PC-3 (cell line): ENCODE measurements at places on chromosomes 7 and 10. TPM values are rescaled to one million over a fixed set of nuclear protein-coding genes. Genes with fewer than 3 reads are reported as not detected.

DNA sequence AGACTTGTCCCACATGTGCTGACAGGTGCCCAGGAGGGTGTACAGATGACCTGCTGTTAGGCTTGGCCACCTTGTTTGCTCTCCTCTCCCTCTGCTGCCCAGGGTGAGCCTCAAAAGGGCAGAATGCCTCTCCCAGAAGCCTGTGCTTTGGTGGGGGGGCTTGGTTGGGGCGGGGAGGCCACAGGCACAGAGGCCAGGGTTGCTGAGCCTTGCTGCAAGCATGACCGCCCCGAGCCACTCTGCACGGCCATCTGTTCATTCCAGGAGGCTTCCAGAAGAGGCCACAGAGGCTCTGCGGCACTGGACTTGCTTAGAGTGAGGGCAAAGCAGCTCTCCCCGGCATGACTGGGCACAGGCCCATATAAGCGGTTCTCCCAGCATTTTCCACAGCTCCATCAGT, 190.8 kb downstream of the GLRX3 start:
- DNase-seq = no peak

- DNase-seq = no peak
These were observed 930 bp downstream of the GIMAP6 start for GRCh38 chr7:150631084-150631826.

DNA sequence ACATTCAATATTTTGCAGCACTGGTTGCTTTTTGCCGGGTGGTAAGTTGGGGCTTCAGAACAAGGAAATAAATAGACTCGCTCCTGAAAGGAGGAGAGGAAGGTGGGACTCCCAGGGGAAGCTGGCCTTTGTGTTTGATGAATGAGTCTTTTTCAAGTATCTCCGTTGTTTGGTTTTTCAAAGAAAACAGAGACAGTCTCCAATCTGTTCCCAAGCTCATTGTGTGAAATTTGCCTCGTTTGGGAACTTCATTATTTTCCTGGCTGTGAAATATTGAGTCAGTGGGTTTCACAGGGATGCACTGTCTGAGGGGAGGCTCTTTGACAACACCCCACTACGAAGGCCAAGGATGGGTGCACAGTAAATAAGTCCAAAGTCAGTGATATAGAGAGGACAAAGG, 38.7 kb upstream of the KIAA1217 start:
- no peak for DNase-seq

DNA sequence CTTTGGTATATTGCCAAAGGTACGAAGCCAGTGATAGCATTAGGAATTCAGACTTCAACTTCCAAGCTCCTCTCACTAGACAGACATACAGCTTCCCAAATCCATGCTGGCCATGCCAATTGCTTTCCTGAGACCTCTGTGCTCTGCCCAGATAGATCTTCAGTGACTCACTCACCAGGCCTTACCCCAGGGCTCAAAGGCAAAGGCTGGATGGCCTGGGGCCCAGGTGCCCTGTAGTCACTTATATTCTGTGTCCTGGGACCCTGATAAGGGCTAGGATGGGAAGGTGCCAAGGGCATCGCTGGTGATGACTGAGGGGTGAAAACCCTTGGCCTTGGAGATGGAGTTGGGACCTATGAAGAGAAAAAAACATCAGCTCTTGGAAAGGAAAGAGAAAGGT, 27.7 kb downstream of the WNT8B start:
- DNase-seq = no peak

BCAP29 gene
- 32.0 and 65.9 TPM in 2 replicates for total RNA-seq

HMX3 gene
- total RNA-seq = 0.51 TPM in 1 of 2 replicates, not detected in the other

ASZ1 gene
- not detected in 2 replicates for total RNA-seq
